Renal cortical epithelial cell (primary cell): ENCODE measurements at places on chromosomes 7 and 10.

GRCh38 chr10:126227762-126228134, 160.5 kb downstream of the ADAM12 start:
- DNase-seq, result peak; percentile 75

DNA sequence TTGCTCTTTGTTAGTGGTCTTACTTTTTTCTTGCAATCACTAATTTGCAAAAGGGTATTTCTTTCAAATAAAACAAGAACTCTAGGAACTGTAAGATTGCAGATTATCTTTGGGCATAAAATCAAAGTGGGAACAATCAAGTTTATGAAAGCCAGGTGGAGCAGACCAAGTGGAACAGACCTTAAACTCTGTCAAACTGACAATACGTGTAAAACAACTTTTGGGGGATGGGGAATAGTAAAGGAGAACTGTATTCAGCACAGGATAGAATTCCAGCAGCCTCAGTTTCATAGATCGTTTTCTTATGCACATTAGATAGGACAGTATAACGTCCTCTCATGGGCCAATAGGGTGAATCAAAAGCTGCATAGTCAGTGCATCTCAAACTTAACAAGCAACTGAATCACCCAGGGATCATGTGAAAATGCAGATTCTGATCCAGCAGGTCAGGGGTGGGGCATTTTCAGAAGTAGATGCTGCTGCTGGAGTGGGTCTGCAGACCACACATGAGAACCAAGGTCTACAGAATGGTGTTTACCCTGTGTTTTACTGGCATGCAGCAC, 120.7 kb downstream of the PIP4K2A start:
- DNase-seq, result no peak

- no peak for DNase-seq
These were observed 27.8 kb downstream of the RNLS start for GRCh38 chr10:88555190-88555908.

DNA sequence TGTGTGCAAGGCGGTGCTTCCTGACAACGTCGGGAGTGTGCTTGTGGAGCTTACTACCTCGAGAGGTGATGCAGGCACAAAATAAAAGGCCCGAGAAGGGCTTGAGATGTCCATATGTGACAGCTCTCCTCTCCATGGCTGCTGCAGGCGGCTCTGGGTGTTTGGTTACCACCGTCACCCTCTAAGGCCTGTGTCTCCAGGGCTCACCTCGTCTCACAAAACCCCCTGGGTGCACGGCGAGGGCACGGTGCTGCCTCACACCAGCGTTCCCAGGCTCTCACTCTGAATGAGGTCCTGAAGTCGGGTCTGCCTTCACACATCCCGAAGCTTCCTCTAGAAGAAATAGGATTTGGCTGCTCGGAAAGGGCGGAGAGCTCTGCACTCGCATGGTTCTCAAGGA, 32.9 kb downstream of the PROSER2 start:
- DNase-seq, result no peak

GRCh38 chr7:45888993-45889366, 692 bp downstream of the IGFBP1 start:
- no peak for DNase-seq

- DNase-seq, result no peak
These were observed 282.9 kb downstream of the CSTF2T start for GRCh38 chr10:51416494-51416893.

GRCh38 chr10:115706488-115707076, 566.4 kb downstream of the GFRA1 start:
- peak; percentile 36 for DNase-seq

GRCh38 chr10:93431361-93431760, 50.8 kb downstream of the MYOF start:
- DNase-seq, result no peak

DNA sequence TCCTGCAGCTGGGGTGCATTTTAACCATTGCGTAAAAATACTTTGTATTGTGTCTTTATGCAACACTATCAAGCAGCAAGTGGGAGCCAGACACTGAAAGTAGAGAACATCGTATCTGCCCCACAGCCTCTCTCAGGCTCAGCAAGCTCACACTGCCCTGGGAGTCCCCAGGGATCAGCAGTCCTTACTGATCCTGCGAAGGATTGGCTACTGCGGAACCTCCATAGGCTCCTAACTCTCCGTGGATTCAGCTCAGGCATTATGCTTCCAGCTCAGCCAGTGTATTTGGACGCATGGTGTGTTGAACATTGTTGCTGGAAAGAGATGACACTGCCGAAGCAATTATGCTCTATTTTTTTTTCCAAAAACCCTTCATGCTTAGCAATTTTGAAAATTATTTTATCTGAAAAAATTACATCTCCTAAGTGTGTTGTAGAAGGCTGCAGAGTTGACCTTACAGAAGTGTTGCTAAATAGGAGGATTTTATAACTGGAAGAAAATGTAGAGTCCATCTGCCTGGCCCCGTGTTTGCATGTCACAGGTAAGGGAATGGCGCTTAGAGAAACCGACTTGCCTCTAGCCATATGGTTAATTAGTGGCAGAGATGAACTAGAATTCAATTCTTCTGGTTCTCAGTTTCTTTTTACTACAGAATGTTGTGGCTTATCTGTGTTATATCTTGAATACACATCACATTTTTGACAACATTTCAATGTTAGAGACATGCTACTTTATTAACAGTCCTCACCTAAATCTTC, 276.4 kb upstream of the COBL start:
- DNase-seq, result no peak

DNA sequence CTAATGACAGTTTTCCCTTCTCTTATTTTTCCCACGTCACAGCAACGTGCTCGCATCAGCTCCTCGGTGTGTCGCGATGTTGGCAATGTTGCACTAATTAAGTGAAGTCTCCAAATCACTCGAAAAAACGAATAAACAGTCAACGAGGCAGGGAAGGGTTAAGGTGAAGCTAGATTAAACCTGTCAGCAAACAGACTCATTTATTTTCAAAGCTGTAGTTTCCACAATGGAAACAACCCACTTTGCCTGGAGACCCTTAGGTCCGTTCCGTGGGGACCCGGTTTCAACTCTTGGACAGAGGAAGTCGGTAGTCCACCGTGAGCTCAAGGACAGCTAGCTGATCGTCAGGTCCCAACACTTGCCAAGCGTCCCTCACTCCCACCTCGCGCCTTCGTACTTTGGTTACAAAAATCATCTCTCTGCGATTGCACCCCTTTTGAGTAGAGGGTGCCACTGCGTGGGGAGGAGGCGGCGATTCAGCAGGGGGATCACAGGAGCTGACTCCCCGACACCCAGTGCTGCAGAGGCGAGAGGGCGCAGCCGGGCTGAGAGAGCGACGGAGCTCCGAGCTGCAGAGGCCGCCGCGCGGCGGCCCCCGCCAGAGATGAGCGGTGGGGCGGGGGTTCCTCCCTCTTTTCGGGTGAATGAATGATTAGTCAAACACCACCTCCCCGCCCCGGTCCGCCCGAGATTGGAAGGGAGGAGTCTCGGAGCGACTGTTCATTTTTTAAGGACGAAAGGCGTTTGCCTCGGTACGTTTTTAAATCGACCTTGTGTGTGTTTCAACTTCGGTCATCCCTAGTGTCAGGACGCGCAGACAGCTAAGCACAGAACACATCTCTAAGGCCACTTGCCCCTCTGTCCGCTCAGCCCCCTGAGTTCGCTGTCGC, 1.3 kb upstream of the BMPER start:
- DNase-seq, result no peak

DNA sequence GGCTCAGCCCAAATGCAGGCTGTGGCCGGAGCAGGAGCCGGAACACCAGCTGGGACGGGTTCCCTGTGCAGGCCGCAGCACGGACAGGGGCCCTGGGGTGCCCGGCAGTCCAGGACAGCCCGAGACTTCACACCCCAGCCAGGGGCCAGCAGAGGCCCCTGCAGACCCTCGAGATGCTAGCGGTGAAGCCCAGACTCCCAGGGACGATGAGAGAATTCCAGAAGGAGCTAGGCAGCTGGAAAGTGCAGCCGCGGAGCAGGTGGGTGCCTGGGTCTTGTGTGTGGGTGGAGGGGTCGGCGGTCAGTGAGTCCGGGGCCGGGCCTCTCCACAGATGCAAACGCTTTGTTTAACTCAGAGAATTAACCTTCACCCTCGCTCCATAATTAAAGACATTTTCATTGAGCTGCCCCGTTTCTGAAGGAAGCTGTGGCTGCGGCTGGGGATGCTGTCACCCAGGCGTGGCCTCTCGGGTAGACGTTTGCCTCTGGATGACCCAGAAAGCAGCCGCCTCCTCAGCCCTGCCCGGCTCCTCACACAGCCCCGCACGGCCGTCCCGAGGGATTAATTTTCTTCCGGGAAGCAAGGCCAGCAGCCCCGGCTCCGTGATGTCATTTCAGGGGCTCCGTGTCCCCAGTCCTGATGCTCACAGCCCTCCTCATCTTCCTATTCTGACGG, 26.5 kb downstream of the KNDC1 start:
- no peak for DNase-seq

GRCh38 chr10:79379512-79380124, 32.3 kb downstream of the PPIF start:
- no peak for DNase-seq

DNA sequence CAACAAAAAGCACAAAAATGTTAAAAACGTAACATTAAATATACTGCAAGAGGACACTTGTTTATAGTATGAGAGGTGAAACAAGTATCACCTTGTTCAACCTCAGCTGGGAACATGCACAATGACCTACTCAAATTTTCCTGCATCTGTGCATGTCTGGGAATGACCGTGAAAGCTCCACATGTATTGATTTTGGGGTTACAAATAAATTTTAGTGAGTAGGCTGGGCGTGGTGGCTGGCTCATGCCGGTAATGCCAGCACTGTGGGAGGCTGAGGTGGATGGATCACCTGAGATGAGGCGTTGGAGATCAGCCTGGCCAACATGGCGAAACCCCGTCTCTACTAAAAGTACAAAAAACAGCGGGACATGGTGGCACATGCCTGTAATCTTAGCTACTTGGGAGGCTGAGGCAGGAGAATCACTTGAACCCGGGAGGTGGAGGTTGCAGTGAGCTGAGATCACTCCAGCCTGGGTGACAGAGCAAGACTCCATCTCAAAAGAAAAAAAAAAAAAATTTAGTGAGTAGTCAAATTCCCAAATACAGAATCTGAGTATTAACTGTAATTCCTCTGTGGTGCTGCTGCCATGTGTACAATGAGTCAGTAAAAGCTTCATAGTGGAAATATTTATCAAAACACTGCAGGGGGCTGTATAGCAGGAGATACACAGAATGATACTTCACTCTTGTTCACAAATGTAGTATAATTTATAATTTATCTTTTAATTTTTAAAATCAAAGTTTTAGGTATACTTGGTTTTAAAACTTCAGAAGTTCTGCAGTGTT, 41.1 kb downstream of the SUGCT start:
- no peak for DNase-seq

GRCh38 chr7:157730614-157731013, 393.8 kb downstream of the DNAJB6 start:
- no peak for DNase-seq

- DNase-seq, result no peak
These were observed 20.0 kb downstream of the GNA12 start for GRCh38 chr7:2824026-2824677.
